Hematopoietic multipotent progenitor cell (in vitro differentiated cells): ENCODE measurements at places on chromosomes 16 and 17. TPM values are rescaled to one million over a fixed set of nuclear protein-coding genes. Genes with fewer than 3 reads are reported as not detected.

EIF3CL gene
- total RNA-seq = 249 TPM

KRTAP2-3 gene
- total RNA-seq = not detected

TEX14 gene
- 0.27 TPM for total RNA-seq

OTOA gene
- under 0.01 TPM for total RNA-seq

RAB37 gene
- 79.7 TPM for total RNA-seq

XYLT2 gene
- 33.7 TPM for total RNA-seq

SLC52A1 gene
- total RNA-seq = not detected

NUPR1 gene
- total RNA-seq = not detected

FBXO39 gene
- 0.81 TPM for total RNA-seq

CD300LF gene
- 25.3 TPM for total RNA-seq

CNTNAP4 gene
- total RNA-seq = not detected

PRAC2 gene
- not detected for total RNA-seq

ADAD2 gene
- not detected for total RNA-seq

GRCh38 chr16:83269048-83269447, 538.7 kb upstream of the HSBP1 start:
- DNase-seq = no peak

DNA sequence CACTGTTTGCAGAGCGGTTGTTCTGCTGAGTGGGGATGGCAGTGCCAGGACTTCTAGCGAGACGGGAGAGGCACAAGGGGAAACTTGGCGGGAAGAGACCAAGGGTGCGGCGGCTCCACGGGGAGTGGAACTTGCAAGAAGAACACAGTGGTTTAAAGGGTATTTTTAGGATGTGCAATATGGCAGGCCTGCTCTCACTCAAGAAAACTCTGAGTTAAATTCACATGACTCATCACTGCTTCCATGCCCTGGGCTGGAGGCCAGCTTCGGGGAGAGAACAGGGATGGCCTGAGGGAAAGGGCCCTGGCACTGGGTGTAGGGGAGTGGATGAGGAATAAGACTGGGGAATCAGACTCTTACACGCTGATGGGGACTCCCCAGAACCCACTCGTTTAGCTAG, 13.3 kb upstream of the CD300LD start:
- no peak for DNase-seq

GRCh38 chr16:69204172-69204571, 17.2 kb downstream of the SNTB2 start:
- no peak for DNase-seq

- peak; percentile 17 for DNase-seq
Measured at GRCh38 chr17:44651228-44651627, 5.0 kb upstream of the MEIOC start.

DNA sequence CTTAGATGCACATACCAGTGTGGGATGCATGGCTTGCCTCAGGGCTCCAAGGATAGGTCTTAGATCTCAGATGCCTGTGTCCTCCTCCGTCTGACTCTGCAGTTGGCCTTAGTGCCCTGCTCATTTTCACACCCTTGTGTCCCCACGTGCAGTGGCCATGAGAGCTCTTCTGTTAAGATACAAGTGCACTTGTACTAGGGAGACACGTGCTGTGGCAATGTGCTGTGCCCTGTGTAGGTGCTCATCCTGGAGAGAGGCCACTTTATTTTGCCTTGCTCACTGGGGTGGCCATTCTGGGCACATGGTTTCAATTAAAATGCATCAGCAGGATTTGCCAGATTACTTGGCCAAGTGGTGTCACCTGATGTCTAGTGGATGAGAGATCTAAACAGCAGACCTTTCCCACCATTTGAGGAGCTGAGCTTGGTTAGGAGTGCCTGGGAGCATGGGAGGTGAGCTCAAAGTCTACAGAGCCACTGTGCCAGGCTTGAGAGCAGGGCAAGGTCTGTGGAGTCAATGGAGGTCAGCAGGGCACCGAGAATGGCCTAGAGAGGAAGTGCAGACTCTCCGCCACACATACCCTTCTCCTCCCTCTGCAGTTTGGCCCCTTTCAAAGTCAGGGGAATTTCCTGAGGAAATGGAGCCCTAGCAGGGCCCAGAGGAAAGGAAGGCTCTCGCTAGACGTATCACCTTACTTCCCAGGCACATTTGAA, 25.2 kb upstream of the SMPD3 start:
- no peak for DNase-seq

DNA sequence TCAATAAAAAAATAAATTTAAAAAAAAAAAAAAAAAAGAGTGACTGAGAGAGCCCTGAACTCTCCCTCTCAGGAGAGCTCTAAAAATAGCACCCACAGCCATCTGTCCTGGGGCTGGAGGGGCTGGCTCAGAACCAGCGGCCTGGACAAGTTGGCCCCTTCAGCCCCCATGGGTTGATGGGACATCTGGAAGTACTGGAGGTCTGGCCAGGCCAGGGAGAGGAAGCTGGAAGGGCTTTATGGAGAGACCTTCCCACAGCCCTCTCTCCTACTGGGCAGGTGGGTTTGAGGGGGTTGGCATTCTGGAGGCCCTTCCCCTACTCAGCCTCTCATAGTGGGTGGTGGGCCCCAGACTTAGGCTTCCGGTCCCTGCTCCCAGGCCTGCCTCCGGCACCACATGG, 93.7 kb upstream of the TMEM97 start:
- no peak for DNase-seq

DNA sequence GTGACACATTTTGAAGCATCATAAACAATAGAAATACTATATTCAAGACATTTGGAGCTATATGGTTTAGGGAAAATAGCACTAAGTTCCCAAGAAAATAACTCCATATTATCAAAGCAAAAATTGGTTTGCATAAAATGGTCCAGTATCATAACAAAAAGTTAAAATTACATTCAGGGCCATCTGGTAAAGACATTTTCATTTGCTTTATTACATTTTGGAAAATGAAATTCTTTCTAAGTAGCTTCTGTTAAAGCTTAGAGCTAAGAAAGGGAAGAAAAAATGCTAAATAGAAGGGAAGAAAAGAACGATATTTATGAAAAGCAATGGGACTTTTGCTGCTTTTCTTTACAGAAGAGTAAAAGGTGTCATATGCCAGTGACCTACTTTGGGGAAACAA, 155.4 kb upstream of the GOT2 start:
- no peak for DNase-seq

GRCh38 chr17:1505586-1505985, 10.8 kb downstream of the INPP5K start:
- no peak for DNase-seq

- DNase-seq = no peak
Measured at GRCh38 chr17:14302091-14302430, 1.2 kb downstream of the HS3ST3B1 start.

GRCh38 chr16:31327646-31328225, 27.2 kb upstream of the ITGAX start:
- DNase-seq = no peak

- DNase-seq = no peak
Measured at GRCh38 chr16:125011-125410, 13.5 kb downstream of the NPRL3 start.

- DNase-seq = peak; percentile 51
Measured at GRCh38 chr16:49855280-49855821, 561 bp downstream of the ZNF423 start.

DNA sequence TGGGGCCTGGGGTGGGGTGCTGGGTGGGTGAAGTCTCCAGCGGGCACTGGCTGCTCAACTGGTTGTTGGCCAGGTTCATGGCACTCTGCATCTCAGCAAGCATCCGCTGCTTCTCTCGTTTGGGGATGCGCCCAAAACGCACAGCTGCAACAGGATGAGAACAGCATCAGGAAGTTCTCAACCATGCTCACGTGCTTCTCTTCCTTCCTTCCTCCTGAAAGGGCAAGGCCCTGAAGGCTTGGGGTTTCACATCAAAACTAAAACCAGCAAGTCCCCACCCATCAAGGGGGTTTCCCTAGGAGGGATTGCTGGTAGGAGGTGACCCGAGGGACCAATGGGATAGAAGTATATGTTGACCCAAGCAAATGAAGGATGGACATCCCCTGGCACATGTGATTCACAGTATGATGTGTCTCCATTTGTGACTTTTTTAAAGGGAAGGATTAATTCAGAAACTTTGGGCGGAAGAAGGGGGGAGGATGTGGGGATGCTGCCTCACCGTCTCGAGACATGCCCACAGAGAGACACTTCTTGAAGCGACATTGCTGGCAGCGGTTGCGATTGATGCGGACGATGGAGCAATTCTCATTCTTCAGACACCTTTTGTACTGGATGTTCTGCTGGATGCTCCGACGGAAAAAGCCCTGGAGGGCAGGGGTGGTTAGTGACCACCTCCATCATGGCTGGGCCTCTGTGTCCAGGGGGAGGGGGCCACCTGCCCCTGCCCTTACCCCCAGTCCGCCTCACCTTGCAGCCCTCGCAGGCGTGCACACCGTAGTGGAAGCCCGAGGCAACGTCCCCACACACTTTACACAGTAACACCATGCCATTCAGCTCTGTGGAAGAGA, 4.2 kb downstream of the NR1D1 start:
- peak; percentile 77 for DNase-seq

DNA sequence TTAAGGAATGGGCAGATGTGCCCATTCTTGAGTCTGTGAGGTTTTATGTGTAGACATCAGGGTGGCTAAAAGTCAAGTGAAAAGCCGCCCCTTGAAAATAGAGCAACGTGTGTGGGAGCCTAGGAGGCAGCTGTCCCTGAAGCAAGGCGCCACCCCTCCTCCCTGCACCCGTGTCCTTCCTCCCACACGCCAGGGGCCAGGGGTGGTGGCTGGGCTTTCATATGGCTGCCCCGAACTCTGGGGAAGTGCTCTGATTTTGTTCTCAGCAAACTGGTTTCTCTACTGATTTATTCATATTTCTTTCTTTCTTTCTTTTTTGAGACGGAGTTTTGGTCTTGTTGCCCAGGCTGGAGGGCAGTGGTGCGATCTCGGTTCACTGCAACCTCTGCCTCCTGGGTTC, 4.7 kb downstream of the ZNF750 start:
- no peak for DNase-seq

- no peak for DNase-seq
Measured at GRCh38 chr16:7137560-7138330, 194.9 kb upstream of the RBFOX1 start.

DNA sequence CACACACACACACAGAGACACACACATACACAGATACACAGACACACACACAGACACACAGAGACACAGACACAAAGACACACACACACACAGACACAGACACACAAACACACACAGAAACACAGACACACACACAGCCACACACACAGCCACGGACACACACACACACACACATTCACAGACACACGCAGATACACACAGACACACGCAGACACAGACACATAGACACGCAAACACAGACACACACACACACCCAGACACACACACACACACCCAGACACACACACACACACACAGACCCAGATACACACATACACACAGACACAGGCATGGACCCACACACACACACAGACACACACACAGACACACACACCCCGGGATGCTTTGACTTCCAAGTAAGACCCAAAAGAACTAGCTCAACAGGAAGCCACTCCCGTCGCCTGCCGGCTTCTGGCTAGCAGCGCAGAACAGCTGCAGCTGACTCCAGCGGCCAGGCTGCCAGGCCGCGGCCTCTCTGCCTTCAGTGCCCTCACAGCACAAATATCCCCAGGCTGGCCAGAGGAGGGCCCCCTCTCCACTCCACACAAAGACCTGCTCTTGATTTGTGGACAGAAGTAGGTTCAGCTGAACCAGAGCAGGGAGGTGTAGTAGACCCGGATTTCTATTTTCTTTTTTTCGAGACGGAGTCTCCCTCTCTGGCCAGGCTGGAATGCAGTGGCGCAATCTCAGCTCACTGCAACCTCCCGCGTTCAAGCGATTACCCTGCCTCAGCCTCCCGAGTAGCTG, 6.0 kb upstream of the CHRNE start:
- DNase-seq = peak; percentile 90

DNA sequence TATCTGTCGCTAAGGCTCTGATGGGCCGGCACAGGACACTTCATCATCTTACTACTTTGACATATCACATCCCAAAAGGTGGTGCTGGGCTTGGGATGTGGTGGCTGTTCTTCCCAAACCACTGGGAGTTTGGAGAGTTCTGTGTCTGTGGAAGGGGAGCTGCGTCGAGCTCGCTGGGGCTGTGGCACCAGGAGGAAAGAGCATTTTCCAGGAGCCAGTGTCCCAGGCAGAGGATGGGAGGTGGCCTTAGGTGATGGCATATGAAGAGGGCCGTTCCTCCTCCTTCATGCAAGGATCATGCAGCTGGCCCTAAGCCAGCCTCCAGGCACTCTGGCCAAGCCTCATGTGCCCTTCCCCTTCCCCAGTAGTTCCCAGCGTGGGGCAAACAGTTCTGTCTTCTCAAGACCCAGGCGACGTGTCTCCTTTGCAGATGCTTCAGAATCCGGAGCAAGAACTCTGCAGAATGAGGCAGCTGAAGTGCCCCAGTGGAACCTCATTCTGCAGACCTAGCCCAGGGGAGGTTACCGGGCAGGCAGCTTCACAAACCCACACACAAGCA, 89.4 kb upstream of the TNRC6C start:
- DNase-seq = no peak

DNA sequence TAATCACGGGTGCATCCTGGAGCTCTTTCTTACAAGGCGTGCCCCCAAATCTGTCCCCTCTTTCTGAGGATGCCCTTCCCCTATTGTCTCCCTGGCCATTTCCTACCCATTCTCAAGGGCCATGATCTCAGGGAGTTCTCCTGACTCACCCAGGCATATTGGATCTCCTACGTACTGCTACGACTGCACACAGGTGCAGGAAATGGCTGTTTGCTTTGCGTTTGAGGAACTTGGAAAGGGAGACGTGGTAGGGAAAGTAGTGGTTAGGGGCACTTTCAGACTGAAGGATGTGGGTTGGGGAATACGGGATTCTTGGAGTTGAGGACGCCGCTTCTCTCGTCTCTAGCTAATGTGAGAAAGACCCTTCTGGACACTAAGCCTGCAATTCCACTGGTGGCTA, 18.7 kb upstream of the MEOX1 start:
- DNase-seq = no peak

- peak; percentile 70 for DNase-seq
Measured at GRCh38 chr16:13919330-13919682, 648 bp upstream of the ERCC4 start.

DNA sequence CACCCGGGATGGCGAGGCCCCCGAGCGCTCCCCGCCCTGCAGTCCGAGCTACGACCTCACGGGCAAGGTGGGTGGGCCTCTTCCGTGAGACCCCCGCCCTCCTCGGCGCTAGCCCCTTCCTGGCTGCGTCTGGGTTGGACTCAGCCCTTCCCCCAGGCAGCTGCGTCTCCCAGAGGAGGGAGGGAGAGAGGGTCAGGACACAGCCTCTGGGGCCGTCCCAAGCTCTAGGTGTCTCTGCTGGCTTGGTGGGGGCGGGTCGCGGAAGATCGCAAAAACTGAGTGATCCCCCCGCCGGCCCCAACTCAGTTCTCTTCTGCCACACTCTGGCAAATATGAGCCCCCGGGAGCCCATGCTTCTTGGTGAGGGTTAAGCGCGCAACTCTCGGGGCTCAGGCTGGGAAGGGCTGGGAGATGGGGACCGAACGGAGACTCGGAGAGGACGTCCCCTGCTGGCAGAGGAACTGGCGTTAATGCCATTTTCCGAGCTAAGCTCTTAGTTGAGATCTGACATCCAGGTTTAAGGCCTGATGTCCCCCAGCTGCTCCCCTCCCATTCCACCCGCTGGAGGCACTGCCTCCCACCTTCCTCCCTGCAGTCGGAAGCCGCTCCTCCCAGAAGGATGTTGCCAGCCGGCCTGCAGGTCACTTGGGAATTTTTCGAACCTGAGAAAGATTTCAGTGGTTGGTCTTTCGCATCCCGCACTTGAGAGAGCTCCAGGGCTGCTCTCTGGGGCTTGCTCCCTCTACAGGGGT, 419 bp downstream of the RAB37 start:
- DNase-seq = no peak
